ENCODE measurements at places on chromosomes 5 and 9.

DNA sequence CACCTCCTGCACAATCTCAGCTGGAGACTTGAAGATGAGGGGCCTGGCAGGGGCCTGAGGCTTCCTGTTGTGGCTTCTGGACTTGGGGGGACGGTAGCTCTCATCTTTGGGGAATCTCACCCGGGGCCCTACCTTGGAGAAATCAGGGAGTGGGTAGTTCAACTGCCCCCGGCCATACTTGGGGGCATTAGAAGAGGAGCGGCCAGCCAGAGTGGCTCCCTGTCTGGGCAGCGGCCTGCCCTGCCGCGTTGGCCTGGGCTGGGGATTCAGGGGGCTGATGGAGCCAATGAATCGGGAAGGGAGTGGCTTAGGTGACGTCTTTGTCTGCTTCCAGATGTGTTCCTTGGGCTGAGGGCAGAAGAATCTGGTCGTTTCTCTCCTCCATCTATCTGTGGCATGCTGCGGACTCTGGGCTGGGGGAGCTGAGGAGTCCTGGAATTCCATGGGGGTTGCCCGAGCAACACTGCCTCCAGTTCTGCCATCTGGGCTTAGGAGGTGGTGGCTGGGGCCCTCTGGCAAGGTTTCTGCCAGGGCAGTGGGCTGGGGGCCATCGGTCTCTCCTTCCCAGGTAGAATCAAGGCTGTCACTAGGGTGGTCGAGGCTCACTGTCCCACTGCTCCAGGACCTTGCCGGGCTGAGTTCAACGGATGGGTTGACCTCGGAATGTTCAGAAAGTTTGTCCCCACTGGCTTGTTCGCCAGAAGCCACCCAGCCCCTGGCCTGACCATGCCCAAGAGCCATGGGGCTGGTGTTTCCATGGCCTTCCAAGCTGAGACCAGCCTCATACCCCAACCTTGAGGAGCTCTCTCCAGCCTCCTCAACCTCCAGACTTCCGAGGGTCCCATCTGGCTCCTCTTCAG lies 11.0 kb downstream of the AKNA start:
- no peak for DNase-seq

DNA sequence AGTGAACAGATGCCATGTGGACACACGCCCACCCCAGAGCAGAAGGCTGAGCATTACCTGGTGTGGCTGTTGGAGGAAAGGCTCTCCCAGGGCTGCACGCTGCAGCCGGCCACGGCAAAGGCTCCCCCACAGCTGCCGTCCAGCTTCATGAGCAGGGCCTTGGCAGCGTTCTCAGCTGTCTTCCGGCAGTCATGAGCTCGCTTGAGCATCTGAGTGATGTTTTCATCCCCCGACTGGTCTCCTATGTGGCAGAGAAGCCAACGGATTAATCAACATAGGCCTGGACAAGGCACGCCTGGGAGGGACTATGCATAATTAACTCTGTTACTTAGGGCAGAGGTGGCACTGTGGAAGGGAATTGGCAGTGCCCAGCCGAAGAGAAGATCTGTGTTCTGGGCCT lies 87.3 kb downstream of the DCP2 start:
- DNase-seq = no peak

GRCh38 chr9:82722051-82722450 lies 340.9 kb downstream of the RASEF start:
- no peak for DNase-seq

GRCh38 chr5:136228136-136228757 lies 35.3 kb upstream of the SMIM32 start:
- no peak for DNase-seq

DNA sequence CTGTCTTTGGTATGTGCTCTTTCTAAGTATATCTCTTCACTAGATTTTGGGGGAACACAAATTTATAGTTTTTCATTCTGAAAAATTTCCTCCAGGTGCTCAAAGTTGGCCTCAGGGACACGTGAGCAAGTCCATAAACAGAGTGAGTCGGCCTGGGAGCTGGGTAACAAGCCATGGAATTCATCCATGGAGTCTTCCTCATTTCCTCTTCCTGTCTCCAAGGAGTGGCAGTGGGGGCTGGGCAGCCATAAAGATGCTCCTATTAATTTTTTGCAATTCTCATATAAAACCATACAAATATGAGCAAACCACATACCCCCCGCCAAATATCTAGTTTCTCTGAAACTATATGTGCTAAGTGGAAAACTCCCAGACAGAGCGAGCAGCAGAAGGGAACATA lies 136.6 kb upstream of the OTULINL start:
- DNase-seq = peak; percentile 62

GRCh38 chr9:126298063-126298801 lies 28.4 kb upstream of the MVB12B start:
- no peak for DNase-seq

GRCh38 chr9:113609562-113610318 lies 146.2 kb downstream of the RGS3 start:
- no peak for DNase-seq

- DNase-seq = no peak
These were observed 51.9 kb downstream of the ASTN2 start for GRCh38 chr9:117363006-117363405.

Measured in fibroblast of skin of right quadriceps (primary cell).